GM23338 (cell line): ENCODE measurements at places on chromosomes 3 and 15. TPM values are rescaled to one million over a fixed set of nuclear protein-coding genes. Genes with fewer than 3 reads are reported as not detected.

TM4SF4 gene
- total RNA-seq = not detected in 2 replicates

DNA sequence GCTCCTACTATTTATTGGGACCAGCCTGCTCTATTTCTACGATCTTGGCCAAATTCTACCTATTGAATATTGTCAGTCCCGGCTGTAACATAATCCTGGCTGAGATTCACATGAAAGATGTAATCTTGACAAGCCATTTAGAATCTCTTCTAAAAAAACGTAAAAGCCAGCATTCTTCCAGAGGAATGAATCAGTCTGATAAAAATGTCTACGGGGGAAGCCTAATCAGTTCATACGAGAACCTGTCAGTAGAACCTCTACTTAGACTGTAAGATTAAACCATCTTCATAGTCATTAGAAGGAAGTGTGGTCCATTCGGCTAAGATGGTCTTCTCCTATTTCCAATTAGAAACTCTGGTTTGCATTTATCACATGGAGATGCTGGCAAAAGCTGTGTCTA lies 147.2 kb upstream of the WNT5A start:
- DNase-seq = no peak

DNA sequence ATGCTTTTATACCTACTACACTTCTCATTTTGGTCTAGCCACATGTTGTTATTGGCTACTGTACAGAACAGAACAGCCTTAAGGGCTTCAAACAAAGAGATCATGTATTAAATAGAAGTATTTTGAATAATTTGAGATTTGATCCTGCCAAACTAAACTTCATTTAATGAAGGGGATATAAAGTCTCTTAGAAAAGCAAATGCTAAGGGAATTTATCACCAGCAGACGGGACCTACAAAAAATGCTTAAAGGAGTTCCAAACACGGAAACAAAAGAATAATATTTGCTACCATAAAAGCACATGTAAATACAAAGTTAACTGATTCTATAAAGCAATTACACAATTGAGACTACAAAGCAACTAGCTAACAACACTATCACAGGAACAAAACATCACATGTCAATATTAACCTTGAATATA lies 23.6 kb upstream of the FMN1 start:
- no peak for DNase-seq

- DNase-seq = peak; percentile 69
Measured at GRCh38 chr15:29089731-29090616, 179.6 kb downstream of the NSMCE3 start.

DNA sequence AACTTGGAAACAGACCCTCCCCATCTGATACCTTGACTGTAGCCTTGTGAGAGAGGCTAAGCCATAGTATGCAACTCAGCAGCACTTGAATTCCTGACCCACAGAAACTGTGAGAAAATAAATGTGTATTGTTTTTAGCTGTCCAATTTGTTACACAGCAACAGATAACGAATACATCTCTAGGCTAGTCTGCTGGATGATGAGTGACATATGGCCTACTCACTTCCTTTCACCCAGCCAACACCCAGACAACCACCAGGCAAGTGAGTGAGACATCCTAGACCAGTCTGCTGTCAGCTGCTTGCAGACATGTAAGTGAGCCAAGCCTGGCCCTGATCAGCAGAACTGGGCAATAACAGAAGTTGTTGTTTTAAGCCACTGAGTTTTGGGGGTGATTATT lies 19.2 kb upstream of the SMAD6 start:
- no peak for DNase-seq

DNA sequence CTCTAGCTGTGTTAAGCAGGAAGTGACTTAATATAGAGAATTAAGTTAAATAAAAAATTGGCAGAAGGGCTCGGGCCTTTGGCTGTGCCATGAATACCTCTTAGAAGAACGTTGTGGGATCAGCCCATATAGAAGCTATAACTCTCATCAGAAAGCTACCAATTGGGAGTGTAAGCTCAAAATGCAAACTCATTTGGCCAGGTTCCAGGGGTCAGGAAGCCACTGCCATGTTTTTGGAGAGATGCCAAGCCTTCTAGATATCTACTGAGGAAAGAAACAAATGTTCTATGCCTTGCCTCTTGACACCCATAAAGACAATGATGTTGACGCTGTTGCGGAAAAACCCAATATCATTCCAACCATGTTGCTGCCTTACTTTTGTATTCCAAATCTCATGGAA lies 475.2 kb upstream of the TGFBR2 start:
- DNase-seq = no peak

- DNase-seq = no peak
Measured at GRCh38 chr15:69590201-69590710, 137.6 kb downstream of the RPLP1 start.
